ENCODE measurements at places on chromosomes 2 and 18.
A peak's percentile ranks its signal among the peaks of the same experiment; 100 is the strongest.

GRCh38 chr2:219250049-219250781, 2.8 kb upstream of the TUBA4B start:
- no peak for DNase-seq

- DNase-seq: no peak
Observed at GRCh38 chr2:217996361-217996760, 6.4 kb downstream of the TNS1 start.

GRCh38 chr2:16348821-16349515, 316.7 kb downstream of the CYRIA start:
- DNase-seq: no peak

DNA sequence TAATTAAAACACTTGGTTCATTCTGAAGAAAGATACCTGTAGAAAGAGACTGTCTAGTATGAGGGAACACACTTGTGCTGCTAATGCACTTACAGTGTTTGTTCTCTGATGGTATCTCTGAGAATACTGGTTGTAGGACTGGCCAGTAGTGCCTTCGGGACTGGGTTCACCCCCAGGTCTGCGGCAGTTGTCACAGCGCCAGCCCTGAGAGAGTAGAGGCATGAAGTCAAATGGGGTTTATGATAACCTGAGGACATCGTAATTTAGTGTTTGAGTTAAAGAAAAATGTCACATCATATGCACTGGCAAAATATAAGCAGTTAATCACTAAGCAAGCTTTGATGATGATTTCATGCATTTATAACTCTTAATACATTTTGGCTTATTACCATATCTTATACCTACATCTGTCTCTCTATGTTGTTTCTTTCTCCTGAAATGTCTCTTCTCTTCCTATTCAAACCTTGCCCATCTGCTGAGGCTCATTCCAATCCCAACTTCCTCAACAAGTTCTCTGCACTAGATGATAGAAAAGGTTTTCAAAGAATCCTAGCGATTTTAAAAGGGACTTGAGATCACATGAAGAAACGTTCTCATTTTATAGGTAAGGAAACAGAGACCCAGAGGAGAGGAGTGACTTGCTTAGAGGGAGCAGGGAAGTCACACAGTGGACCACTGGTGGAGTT, 50.2 kb downstream of the ATIC start:
- no peak for DNase-seq

DNA sequence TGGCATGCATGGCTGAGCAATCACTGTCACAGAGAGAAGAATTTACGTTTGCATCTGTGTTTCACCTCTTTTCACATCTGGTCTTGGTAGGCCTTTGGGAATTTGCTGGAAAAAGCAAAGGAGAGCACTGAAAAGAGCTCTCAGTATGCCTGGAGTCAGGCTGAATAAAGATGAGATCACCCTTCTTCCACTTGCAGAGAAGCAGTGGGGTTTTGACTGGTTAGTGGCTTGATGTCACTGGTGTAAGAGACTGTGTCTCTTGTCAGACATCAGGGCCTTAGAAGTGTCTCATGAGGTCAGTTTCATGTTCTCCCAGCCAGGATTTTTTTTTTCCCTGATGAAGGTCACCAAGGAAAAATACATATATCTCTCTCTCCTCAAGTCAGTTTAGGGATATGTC, 353.8 kb downstream of the INSIG2 start:
- DNase-seq: no peak

DNA sequence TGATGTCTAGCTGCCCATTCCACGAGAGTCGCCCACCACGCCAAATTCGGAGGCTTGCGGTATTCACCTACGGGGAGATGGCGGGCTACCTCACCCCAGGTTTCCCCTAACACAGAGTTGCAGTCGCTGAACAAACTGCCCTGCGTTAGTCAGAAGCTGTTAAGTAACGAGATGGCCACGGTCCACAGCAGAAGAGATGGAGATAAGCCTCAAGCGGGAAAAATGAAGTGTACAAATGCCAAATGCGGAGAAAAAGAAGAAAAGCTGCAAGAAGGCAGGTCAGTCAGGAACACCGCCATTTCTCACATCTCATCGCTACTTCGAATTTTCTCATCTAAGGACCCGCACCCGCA, 425 bp downstream of the ASB3 start:
- peak; percentile 41 for DNase-seq

DNA sequence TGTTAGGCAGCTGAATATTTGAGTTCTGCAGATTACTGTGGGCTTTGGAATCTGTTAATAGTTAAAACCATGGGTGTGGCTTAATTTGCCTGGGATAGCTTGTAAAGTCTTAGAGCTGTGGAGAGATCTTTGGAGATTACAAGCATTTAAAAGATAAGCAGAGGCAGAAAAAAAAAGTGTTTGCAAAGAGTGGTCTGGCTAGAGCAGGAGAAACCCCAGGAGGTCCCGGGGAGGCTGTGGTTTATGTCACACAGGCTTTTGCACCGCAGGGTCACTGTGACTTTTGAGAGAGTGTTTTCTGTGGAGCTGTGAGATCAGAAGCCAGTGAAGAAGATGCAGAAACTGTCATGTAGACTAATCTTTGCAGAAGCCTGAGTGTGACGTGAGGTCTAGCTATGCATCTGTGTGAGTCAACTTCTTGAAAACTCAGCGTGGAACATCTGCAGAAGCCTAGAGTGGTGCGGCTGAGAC, 49.0 kb downstream of the SETBP1 start:
- DNase-seq: no peak

- DNase-seq: no peak
Observed at GRCh38 chr2:63893163-63893562, 51.5 kb downstream of the UGP2 start.

DNA sequence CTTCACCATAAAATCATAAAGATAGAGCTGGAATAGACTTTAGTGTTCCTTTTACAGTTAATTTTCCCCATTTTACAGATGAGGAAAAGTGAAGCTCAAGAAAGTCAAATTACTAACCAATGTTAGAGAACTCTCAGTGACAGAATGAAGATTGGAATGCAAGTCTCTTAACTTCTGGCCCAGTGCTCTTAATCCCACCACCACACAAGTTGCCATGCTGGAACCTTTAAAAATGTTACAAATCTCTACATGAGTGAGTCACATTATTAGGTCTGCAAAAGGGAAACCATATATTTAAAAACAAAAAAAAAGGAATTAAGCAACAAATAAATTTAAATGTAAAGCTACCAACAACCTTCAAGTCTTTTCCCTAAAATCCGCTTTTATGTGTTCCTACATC, 3.5 kb downstream of the NCKAP1 start:
- DNase-seq: no peak

- no peak for DNase-seq
Observed at GRCh38 chr2:18833941-18834340, 244.6 kb upstream of the NT5C1B start.

DNA sequence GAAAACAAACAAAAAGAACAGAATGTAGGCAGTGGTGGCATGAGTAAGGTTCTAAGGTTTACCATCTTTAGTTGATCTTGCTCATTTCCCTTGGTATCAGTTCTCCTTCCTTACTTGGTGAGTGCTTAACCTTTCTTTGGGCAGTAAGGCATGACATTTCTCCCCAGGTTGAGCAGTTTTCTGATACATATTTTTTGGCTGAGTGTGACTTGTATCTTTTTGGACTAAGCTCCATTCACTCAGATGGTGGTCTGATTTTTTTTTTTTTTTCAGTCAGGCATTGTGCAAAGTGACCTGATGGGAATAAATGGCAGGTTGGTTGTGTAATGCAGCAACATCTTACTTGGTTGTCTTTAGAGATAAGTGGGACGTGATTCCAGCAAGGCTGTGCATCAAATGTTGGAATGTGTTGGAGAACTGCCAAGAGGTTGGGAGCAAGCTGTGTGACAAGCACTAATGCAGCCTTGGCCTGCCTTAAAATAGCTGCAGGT, 15.1 kb downstream of the SPTBN1 start:
- DNase-seq: no peak

DNA sequence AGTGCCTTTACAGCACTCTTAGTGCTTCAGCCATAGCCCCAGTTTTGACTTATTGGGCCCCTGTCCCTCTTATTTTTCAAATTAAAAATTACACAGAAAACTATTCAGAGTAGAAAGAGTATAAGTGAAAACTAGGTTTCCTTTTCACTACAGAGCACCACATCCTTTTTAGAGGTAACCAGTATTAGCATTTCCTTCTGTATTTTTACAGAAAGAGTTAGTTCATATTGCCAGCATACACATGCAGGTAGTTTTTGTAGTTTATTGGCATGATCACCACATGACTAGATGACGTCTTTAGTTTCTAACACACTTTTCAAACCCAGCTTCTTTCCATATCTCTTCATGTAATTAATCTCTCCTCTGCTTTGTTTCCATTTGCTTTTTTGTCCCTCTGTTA, 66.4 kb downstream of the UBE2E3 start:
- no peak for DNase-seq

DNA sequence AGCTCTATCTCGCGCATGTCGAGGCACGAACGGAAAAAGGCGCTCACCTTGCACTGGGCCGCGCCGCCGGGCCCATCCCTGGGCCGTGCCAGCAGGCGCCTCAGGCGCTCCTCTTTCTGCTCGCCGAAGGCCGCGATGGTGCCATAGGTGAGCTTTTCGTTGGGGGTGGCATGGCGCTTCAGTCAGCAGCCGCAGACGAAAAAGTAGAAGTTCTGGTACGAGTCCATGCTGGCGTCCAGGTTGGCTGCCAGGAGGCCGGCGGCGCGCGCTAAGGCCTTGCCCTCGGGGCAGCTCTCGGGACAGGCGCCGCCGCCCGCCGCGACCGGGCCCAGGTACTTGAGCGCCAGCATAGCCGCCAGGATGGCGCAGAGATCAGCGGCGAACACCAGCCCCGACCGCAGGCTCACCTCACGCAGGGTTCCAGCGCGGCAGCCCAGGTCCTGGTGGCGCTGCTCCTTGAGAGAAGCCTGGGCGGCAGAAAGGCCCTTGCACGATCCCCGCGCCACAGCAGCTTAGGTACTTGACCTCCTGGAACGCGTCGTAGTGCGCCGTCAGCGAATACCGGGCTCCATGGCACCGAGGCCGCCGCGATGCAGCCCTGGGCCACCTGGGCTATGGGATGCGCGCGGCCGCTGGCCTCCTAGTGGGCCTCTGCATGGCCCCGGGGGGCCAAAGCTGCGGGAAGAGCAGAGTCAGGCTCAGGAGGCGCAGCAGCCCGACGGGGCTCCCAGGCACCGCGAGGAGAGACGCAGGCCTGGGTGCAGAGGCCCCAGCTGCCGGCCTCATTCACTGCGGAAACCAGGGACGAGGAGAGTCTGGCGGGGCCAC, 12.8 kb downstream of the ALPG start:
- DNase-seq: no peak

DNA sequence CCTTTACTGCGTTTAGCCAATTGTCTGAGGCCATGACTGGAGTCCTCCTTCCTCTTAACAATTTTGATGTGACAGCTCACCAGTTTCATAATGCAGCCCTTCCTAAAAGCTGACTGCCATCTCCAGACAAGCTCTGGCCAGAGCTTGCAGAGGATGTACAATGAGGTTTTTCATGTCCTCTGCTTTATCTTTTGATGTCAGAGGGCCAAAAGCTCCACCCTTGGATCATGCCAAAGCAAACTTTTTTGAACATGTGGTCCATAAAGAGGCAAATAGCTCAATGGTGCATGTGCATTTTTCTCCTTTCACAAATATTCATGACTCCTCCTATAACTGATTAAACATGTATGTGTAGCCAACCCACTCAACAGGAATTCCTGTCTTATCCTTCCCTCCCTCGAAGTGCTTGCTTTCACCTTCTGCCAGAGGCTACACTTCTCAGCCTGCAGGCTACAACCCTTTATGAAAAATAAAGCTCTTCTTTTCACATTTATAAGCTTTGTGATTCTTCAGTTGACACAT, 266.2 kb downstream of the FBXO15 start:
- no peak for DNase-seq

DNA sequence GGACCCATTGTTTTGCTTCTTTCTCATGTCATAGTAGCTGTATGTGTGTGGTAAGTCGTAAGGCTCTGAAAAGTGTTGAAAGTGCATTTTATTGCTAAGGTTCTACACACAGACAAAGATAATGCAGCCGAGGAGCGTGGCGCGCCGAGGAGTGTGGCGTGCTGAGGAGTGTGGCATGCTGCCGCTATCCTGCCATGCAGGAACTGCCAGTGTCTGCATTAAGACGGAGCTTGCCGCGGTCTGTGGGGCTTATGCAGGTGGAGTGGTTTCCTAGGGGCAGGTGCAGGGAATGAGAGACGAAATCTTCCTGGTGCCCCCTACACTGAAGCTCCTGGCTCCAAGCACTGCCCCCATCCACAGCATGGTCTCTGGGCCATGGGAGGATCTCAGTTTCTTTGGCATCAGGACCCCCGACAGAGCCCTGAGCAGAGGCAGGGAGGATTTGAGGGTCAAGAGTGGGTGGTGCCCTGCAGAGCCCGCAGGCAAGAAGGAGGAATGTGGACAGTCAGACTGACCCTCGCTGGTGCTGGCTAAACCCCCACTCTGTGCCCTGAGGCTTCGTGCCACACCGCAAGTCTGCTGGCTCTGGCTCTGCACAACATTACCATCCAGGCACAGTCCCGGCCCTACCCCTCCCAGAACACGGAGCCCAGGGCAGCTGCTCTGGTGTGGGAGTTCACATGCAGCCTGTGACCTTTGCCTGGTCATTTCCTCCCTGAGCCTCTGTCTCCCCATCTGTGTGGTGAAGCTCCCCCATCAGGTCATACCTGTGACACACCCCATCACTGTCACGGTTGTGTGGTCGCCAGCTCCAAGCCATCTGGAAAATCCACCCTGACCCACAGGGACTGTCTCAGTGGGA, 3.2 kb downstream of the SNED1 start:
- DNase-seq: no peak

GRCh38 chr2:206389164-206389563, 54.2 kb upstream of the ADAM23 start:
- no peak for DNase-seq

DNA sequence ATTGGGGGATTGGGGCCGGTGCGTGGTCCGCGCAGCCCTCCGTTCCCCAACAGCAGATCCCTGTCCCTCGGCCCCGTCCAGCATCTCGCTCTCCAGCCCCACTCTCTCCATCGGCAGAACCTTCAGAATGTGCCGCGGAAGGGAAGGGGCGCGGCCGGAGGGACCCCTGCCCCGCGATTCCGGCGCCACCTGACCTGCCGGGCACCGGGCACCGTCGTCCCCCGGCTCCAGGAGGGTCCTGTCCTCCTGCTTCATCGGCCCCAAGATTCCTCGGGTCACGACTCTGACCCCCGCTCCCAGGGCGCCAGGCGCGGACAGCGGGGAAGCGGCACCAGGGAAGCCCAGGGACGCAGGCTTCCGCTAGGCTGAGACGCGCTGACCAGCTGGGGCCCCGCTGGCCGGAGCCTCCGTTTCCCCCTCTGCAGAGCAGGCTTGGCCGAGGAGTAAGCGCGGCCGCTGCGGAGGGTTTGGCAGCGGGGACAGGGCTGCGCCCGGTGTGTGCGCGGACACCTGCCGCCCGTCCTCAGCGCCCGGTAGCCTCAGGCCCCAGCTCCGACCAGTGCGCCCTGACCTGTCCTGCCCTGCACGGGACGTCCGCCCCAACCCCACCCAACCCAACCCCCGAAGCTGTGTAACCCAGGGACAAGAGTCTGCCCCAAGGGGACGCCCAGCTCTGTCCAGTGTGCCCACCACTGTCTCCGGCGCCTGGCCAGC, 16.8 kb upstream of the BOK start:
- no peak for DNase-seq

DNA sequence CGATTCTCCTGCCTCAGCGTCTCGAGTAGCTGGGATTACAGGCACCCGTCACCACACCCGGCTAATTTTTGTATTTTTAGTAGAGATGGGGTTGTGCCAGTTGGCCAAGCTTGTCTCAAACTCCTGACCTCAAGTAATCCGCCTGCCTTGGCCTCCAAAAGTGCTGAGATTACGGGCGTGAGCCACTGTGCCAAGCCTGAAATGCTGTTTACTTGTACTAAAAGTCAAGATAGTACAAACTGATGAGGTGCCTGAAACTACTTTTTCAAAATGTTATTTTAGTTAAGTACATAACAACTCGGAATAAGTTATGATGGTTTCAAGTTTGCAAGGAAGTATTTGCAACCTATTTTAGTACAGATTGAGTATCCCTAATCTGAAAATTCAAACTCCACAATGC, 85.7 kb downstream of the CEP192 start:
- no peak for DNase-seq
